ENCODE measurements at places on chromosomes 1 and 21.

GRCh38 chr1:47647327-47647845, 209.5 kb downstream of the FOXD2 start:
- no peak for DNase-seq

GRCh38 chr1:204588826-204589225, 72.6 kb downstream of the MDM4 start:
- no peak for DNase-seq

DNA sequence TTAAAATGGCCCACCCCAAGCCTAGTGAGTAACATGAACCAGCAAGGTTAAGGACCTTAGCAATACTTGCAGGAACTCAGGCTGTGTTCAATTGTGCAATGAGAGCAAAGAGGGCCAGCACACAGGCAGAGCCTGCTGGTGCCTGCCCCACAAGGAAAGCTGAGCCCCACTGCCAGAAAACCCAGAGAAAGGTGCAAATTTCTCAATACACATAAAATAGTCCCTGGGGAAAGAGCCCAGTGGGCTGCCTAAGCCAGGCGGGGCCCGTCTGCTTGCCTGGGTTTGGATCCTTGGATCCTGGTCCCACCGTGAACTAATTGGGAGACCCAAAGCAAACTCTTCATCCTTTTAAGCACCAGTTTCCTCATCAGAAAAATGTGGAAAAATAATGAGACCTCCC, 128.5 kb upstream of the CACNA1E start:
- DNase-seq: no peak

- DNase-seq: no peak
Measured at GRCh38 chr1:89590341-89591080, 42.4 kb upstream of the LRRC8C start.

- DNase-seq: peak; percentile 41
Measured at GRCh38 chr1:230426246-230427093, at the start of gene PGBD5. TSS of gene PGBD5 (minus strand) at chr1:230426332. CDS start at chr1:230425928, 404 bp downstream.

DNA sequence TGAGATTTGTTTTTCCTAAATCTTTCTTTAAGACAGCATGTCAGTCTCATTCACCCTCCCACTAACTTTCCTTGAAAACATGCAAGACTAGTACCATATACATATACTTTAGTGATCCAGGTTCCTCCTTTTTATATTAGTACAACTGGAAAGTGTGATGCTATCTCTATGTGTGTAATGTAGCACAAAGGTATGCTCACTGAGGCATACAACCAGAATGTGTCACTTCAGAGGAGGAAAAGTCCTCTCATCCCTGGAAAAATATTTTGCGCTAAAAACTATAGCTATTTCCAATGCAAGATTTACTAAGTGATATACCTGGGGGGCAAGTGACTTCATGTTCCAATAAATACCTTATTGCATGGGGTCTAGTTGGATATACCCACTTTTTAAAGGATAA, 45.9 kb downstream of the BARHL2 start:
- no peak for DNase-seq

DNA sequence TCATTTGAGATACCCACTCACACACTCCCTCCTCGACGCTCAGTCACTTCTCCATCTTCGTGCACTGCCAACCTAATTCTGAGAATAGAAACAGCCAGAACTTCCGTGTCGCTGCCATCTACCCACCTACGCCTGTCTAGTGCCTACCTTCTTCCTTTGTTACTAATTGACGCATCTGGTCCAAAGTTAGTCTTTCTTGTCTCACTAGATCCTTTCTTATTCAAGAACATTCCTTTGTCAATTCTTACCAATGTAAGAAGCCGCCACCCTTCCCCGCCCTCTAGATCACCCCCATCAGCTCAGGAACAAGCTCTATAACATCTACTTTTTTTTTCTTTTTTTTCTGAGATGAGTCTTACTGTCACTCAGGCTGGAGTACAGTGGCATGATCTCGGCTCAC, 3.7 kb downstream of the PADI6 start:
- no peak for DNase-seq

GRCh38 chr1:213268221-213268620, 217.2 kb downstream of the RPS6KC1 start:
- no peak for DNase-seq

- DNase-seq: no peak
Measured at GRCh38 chr1:181849071-181849470, 212.4 kb downstream of the ZNF648 start.

- no peak for DNase-seq
Measured at GRCh38 chr1:81834268-81834667, 33.5 kb downstream of the ADGRL2 start.

DNA sequence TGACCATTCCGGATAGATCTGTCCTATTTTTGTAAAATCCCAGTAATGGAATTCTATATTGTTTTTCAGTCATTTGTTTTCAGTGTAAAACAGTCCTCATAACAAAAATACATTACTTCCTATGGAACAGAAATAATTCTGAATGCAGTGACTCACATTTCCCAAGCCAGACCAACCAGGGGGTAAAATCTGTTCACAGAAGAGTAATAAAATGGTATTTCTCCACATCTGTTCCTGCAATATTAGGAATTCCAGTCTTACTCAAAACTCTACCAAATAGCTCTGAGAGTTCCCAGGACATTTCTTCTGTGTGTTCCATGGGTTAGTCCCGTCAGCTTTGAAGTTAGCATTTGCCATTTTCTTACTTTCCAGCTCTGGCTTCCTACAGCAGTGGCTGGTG, 2.6 kb upstream of the DDR2 start:
- no peak for DNase-seq

- DNase-seq: no peak
Measured at GRCh38 chr1:107972391-107973180, 7.6 kb upstream of the VAV3 start.

DNA sequence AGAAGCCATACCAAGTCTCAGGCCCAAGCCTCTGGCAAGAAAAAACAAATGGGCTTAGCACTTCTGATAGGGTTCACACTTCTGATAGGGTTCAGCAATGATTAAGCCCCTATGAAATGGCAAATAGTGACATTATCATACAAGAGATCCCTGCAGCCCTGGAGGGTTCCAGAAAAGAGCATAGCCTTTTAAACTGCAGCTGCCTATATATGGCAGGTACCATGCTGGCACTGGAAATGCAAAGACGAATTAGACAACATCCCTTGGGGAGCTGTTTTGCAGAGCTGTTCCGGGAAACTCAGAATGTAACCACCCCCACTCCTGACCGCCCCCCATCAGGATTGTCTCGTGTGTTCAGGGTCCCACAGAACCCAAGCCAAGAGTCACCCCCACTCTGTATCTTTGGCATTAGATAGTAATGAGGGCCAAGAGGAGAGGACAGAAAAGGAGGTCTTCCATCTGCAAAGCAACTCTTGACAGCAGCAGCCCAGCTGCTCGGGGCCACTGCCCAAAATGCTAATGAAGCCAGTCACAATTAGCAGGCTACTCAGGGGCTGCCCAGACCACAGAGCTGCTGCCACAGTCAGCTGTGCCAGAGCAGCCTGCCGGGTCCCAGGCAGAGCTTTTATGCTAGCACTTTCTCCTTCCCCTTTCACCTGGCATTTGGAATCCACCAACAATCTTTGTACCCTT, 50.9 kb downstream of the ITPKB start:
- DNase-seq: no peak

DNA sequence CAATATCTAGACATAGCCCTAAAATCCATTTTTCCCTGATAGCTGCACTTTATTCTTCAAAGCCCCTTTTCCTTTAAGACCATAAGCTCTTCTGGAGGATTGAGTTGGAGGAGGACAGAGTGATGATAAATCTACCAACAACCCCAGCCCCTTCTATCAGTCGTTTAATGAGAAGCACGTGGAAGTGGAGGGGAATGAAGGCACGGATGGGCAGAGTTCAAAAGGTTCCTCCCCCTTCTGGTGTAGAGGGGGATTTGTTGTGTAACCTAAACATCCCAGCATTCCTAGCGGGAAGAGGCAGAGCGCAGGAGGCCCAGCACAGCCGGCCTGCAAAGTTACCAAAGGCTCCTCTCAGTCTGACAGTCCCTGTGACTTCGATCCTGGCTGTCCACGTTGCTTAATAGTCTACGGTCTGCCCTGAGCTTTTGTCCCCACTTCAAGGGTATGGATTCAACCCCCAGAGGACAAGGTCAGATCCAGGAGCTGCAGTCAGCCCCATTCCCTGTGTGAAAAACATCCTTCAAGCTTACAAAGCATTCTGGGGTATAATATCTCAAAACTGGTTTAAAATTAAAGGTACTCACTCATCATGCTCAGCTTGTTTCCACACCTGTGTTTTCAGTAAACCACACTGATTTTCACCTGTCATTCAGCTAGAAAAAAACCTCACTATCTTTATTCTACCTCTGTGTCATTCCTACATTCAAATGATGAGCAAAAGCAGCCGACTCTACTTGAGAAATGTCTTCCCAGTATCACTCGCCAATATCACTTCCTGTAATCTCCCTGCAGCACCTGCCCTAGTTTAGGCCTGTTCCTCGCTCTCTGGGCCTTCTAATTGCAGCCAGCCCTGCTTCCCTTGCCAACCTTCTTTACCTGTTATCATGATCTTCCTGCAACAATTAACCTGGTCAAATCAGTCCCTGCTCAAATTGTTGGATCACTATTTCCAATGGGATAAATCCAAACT, 117.9 kb downstream of the PLPP3 start:
- DNase-seq: no peak

- DNase-seq: no peak
Measured at GRCh38 chr1:109799445-109799844, 35.7 kb upstream of the EPS8L3 start.

GRCh38 chr1:235473806-235474205, 30.4 kb downstream of the B3GALNT2 start:
- no peak for DNase-seq

DNA sequence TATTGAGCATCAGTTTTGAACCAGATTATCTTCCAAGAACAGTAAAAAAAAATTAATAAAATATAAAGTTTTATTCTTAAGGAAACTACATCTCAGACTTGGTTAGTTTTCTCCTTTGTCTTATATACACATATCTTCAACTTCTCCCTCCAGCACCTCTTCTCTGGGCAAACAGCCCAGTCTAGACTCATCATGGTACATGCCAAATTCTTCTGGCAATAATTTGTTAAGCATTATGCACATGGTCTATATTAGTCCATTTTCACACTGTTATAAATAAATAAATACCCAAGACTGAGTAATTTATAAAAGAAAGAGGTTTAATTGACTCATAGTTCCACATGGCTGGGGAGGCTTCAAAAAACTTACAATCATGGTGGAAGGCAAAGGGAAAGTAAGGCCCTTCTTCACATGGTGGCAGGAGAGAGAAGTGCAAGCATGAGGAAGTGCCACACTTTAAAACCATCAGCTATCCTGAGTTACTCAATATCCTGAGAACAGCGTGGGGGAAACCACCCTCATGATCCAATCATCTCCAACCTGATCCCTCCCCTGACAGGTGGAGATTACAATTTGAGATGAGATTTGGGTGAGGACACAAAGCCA, 108.7 kb upstream of the RNPC3 start:
- DNase-seq: no peak

GRCh38 chr1:16906873-16907272, 11.1 kb downstream of the RNU1-2 start:
- no peak for DNase-seq

- peak; percentile 26 for DNase-seq
Measured at GRCh38 chr1:239308701-239309333, 77.6 kb upstream of the CHRM3 start.
